Spinal cord (tissue), 10 donors: ENCODE measurements at places on chromosomes 1 and 21. TPM values are rescaled to one million over a fixed set of nuclear protein-coding genes. Genes with fewer than 3 reads are reported as not detected.

Gene ANXA9
- 8.3 TPM for polyA plus RNA-seq

DNA sequence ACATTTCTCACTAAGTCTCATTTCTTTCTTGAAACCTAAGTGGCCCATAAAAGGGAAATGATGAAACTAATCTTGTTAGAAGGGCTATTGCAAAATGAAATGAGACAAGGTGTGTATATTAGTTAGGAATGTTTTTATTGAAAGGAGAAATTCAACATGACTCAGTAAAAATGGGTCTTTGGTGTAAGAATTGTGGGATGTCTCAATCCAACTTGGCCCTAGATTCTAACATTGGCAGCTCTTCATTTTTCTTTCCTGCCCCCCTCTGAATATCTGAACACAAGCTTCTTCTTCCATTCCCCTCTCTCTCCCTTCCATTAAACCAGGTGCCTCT is 26.8 kb upstream of the TARBP1 start:
- H3K27ac ChIP-seq = no peak overlapping the region
- DNase-seq = no peak
- no peak overlapping the region for H3K4me3 ChIP-seq
- H3K27me3 ChIP-seq = no peaks in the 10 kb centered on the region
- peaks cover 10% of the 10 kb centered on the region for H3K4me1 ChIP-seq

DNA sequence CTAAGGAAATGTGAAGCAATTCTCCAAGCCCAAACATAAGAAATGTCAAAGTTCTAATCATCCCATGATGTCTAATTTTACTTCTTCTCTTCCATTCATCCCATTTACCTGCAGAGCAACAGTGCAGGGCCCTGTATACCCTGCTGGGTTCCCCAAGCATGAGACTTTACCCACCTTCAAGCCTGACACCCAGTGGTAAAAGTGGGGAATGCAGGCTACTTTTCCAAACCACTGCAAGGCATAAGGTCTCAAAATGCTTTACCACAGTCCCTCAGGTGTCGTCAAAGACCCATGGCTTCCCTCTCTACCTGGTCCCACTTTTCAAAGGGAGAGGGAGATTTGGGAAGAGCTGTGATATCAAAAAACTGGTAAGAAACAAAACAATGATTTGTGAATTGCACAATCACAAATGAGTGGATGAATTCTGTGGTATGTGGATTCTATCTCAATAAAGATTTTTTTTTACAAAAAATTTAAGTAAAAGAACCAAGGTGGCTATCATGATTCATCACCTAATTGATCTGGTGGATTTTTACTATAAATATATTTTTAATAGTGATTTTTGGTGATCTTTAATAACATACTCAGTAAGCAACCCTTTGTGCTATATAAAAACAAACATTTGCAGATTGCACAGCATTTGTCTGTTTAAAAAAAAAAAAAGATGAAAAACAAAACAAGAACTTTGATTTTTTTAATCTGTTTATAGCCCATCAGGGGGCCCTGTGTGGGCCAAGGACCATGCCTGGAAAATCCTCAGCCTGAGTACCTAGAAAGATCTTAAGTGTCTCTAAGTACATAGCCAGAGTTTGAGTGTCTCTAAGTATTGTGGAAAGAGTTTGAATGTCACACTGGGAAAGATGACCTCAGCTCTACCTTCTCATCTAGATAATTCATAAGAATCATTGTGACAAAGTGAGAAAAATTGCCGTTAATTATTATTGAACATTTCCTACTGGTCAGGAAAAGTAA is 73.1 kb upstream of the GJB5 start:
- DNase-seq = peak; percentile 77
- H3K36me3 ChIP-seq = no peaks in the 10 kb centered on the region
- H3K4me3 ChIP-seq = no peak overlapping the region

Gene LCE1D
- polyA plus RNA-seq = not detected

DNA sequence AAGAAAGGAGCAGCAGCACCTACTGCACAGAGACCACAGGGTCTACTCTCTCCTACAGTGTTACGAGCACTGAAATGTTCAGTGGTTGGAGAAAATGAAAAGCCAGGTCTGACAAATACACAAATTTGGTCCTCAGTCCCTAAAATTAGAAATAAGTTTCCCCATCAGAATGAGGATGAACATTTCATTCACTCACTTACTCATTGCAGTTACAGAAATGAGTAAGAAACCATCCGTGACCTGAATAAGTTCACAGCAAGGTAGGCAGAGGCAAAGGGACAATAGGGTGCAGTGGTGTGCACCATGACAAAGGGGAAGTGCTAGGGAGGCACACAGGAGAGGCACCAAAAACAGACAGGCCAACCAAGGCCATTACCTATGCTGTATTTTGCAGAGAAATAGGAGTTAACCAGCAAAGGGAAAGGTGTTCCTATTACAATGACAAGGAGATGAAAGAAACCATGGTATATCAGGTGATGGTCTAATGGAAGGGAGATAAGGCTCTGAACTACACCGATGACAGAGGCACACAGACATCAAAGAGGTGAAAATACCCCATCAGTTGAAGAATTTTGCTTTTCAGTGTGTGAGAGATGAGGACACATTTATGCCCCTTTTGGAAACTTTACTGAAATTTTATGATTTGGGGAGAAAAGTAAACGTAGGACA is 29.4 kb downstream of the VAV3 start:
- H3K36me3 ChIP-seq = no peaks in the 10 kb centered on the region
- H3K27ac ChIP-seq = no peak overlapping the region
- DNase-seq = no peak
- H3K4me1 ChIP-seq = no peaks in the 10 kb centered on the region
- no peaks in the 10 kb centered on the region for H3K27me3 ChIP-seq
- H3K4me3 ChIP-seq = no peak overlapping the region
